ENCODE measurements at places on chromosomes 16 and 17.

GRCh38 chr16:55663765-55664677 is 8.2 kb downstream of the SLC6A2 start:
- DNase-seq = no peak

DNA sequence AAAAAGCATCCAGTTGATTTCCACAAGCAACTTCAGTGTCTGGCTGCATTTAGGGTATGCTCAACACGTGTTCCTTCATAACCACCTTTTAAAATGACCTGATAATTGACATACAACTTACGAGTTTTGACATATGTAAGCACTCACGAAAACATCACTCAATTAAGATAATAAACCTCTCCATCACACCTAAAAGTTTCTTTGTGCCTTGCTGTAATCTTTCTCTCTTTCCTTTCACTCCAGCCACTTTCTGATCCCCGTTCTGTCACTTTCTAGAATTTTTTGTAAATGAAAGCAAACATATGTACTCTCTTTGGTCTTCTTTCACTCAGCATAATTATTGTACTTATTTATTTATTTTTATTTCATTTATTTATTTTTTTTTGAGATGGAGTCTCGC is 20.7 kb upstream of the UBE2G1 start:
- DNase-seq = no peak

- no peak for DNase-seq
Observed at GRCh38 chr16:23611936-23612335, 15.8 kb upstream of the NDUFAB1 start.

DNA sequence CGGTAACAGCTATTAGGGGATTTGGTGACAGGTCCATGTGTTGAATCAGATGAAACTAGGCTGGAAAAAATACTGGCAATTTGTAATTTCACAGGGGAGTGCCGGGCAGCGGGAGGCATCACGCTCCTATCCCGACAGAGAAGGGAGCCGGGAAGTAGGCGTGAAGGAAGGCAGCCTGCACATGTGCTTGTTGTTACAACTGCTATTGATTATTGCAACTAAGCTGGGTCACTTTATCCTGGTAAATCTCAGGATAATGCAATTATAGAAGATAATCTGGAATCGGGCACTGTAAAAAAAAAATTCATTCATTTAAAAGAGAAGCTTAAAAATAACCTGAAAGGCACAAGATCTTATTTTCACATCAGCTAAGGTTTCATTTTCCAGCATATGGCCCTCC is 180.6 kb downstream of the FOXL1 start:
- no peak for DNase-seq

All from neuronal stem cell (in vitro differentiated cells).